B cell (primary cell): ENCODE measurements at places on chromosomes 11 and 22. TPM values are rescaled to one million over a fixed set of nuclear protein-coding genes. Genes with fewer than 3 reads are reported as not detected.

MYOD1 gene
- not detected in 2 replicates for total RNA-seq

DNA sequence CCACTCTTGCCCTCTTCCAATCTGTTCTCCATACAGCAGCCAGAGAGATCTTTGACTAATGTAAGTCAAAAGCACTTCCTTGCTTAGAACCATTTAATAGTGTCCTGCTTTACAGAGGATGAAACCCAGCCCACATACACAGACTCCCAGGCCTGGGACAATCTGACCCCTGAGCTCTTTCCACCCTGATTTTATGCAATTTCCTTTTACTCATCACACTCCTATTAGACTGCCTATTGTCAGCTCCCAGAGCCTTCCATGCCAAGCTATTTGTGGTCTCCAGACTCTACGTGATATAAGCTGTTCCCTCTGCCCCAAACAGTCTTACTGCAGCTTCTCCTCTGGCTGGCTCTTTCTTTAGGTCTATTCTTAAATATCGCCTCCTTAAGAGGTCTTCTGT is 28.1 kb downstream of the ME3 start:
- no peak for DNase-seq
- H3K27me3 ChIP-seq, result no peaks in the 10 kb centered on the region
- no peak overlapping the region for H3K4me3 ChIP-seq
- H3K36me3 ChIP-seq, result no peaks in the 10 kb centered on the region

GRCh38 chr11:12094872-12095800 is 15.3 kb upstream of the MICAL2 start:
- H3K4me1 ChIP-seq, result peaks cover 13% of the 10 kb centered on the region
- no peak overlapping the region for H3K27ac ChIP-seq
- no peak overlapping the region for H3K4me3 ChIP-seq
- no peaks in the 10 kb centered on the region for H3K27me3 ChIP-seq
- no peaks in the 10 kb centered on the region for H3K36me3 ChIP-seq

GAL gene
- not detected in 2 replicates for total RNA-seq

- H3K27me3 ChIP-seq, result no peaks in the 10 kb centered on the region
- H3K27ac ChIP-seq, result no peak overlapping the region
- peaks cover 13% of the 10 kb centered on the region for H3K4me1 ChIP-seq
- no peak overlapping the region for H3K4me3 ChIP-seq
- H3K36me3 ChIP-seq, result no peaks in the 10 kb centered on the region
Measured at GRCh38 chr11:17403980-17404759, 15.7 kb upstream of the KCNJ11 start.

DNA sequence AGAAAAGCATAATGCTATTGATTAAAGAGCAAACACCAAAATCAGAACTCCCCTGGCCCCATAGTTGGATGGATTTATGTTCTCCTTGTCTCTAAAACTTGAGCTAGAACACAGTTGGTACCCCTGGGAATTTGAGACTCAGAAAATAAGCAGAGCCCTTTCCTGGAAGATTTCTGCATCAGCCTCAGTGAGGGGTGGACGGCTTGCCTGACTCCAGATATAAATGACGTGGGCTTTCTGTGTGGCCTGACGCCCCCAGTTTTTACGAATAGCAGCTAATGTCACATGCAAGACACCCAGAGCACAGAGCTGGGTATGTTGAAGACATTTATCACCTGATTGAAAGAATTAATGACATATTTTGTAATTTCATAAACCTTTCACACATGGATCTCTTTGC is 130.8 kb downstream of the TRIM29 start:
- no peak overlapping the region for H3K4me3 ChIP-seq
- H3K27me3 ChIP-seq, result peaks cover 12% of the 10 kb centered on the region
- no peaks in the 10 kb centered on the region for H3K4me1 ChIP-seq
- DNase-seq, result no peak
- no peaks in the 10 kb centered on the region for H3K36me3 ChIP-seq
